Gastroesophageal sphincter (tissue), 4 donors: ENCODE measurements at places on chromosomes 7 and 10. TPM values are rescaled to one million over a fixed set of nuclear protein-coding genes. Genes with fewer than 3 reads are reported as not detected.

The SLC26A3 gene
- total RNA-seq, result 0.81 TPM

The FGFBP3 gene
- total RNA-seq, result 0.50 TPM

The KIAA1549 gene
- 1.8 TPM for total RNA-seq

The NPTX2 gene
- total RNA-seq, result 10.1 TPM

The ASL gene
- total RNA-seq, result 23.8 TPM

The ZNF488 gene
- total RNA-seq, result 0.12 TPM

The NUTM2E gene
- total RNA-seq, result 0.39 TPM

The ARF5 gene
- total RNA-seq, result 162 TPM

The IKZF5 gene
- 12.9 TPM for total RNA-seq

The TAS2R41 gene
- total RNA-seq, result not detected

The CYP3A4 gene
- not detected for total RNA-seq

The SLC25A13 gene
- 42.0 TPM for total RNA-seq

The TFEC gene
- total RNA-seq, result 5.8 TPM
